ENCODE measurements at places on chromosomes 11 and 22. TPM values are rescaled to one million over a fixed set of nuclear protein-coding genes. Genes with fewer than 3 reads are reported as not detected.

LSP1 gene
- total RNA-seq = 90.4 TPM

- DNase-seq = no peak
- H3K27ac ChIP-seq = no peak overlapping the region
- no peak overlapping the region for H3K4me3 ChIP-seq
- H3K4me1 ChIP-seq = no peaks in the 10 kb centered on the region
- H3K27me3 ChIP-seq = no peaks in the 10 kb centered on the region
These were observed 14.9 kb upstream of the OR51S1 start for GRCh38 chr11:4863876-4864275.

DNA sequence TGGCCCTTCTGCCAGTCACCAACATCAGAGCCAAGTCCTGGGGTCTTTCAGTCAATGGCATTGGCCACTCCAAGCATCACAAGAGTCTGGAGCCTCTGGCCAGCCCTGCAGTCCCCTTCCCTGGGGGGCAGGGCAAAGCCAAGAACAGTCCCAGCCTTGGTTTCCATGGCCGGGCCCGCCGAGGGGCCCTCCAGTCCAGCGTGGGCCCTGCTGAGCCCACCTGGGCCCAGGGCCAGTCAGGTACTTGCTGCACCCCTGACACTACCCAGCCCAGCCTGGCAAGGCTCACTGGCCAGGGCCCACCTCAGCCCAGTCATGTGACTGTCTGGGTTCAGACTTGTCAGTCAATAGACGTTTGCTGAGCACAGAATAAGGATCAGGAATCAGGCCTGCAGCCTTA is 10.8 kb downstream of the TMEM258 start:
- H3K27ac ChIP-seq = no peak overlapping the region
- no peak overlapping the region for H3K4me3 ChIP-seq
- H3K4me1 ChIP-seq = no peaks in the 10 kb centered on the region
- no peaks in the 10 kb centered on the region for H3K27me3 ChIP-seq

- no peak for DNase-seq
- H3K27me3 ChIP-seq = no peaks in the 10 kb centered on the region
- H3K4me1 ChIP-seq = peaks cover 23% of the 10 kb centered on the region
- no peak overlapping the region for H3K27ac ChIP-seq
These were observed 22.3 kb downstream of the PPFIBP2 start for GRCh38 chr11:7536100-7536499.

DNA sequence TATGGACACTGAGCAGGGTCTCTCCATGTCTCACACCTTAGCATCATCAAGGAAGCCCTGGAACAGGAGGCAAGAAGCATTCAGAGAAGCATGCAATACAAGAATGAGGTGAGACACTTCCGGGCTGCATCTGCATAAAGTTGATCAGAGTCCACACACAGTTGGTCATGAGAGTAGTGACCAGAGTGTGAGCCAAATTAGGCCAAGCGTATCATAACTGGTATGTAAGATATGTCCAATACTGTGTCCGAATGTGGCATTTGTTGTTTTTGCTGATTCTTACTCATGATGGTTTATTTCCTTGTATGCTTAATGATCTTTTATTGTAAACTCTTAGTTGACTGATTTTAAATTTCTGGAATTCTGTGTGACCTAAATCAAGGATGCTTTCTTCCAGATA is 315.7 kb downstream of the INSC start:
- no peak for DNase-seq
- H3K4me3 ChIP-seq = no peak overlapping the region
- H3K36me3 ChIP-seq = no peaks in the 10 kb centered on the region

DNA sequence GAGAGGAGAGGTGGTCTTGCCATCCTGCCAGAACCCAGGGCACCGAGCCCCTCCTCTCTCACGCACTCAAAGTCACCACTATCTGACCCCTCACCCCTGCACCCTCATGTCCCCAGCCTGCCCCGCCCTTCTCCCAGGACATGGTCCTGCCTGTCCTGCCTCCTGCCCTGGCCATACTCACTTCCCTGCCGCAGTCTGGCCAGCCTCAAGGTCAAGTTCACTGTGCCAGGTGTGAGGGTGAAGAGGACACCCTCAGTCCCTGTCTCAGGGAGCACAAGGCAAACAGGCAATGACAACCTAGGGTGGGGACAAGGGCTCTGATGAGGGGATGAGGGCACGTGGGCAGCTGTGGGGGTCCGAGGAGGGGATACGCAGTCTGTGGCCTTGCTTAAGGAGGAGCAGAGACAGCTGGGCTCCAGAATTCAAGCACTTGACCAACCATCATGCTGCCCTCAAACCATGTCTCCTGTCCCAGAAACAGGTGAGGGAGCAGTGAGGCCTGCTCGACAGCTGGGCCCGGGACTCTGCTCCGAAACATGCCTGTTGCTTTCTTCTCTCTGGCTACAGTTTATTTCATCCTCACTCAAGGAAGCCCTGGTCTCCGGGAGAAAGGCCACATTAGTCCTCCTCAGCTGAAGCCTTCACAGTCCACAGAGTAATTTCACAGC is 36.6 kb downstream of the PDGFB start:
- peak; percentile 24 for DNase-seq
- peaks cover 1% of the 10 kb centered on the region for H3K4me1 ChIP-seq
- H3K27me3 ChIP-seq = no peaks in the 10 kb centered on the region
- H3K36me3 ChIP-seq = no peaks in the 10 kb centered on the region
- H3K27ac ChIP-seq = no peak overlapping the region
- no peak overlapping the region for H3K4me3 ChIP-seq

DNA sequence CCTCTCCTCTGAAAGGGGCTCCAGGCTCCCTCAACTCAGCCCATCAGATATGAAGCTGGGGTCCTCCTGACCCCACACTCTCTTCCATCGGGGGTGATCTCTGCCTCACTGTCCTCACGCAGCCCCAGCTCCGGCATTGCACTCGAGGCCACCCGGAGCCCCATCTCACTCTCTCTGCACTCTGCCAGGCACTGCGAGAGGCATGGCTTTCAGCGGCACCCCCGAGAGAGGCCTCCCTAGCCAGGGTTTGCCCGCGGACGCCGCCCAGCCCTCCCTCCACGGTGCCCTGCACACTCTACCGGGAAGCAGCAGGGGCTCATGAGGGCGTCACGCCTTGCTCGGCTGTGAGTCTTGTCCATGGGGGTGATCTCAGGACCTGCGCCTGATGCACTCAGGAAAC is 436.2 kb downstream of the BRD1 start:
- DNase-seq = no peak
- no peaks in the 10 kb centered on the region for H3K4me1 ChIP-seq
- H3K36me3 ChIP-seq = no peaks in the 10 kb centered on the region
- peaks cover 31% of the 10 kb centered on the region for H3K27me3 ChIP-seq
- no peak overlapping the region for H3K4me3 ChIP-seq
- no peak overlapping the region for H3K27ac ChIP-seq

- H3K4me3 ChIP-seq = no peak overlapping the region
- no peaks in the 10 kb centered on the region for H3K36me3 ChIP-seq
- DNase-seq = no peak
These were observed 16.8 kb downstream of the CUL5 start for GRCh38 chr11:108025387-108026080.

GRCh38 chr22:32158712-32159533 is at the start of gene C22orf42:
C22orf42 (minus strand) TSS chr22:32159303; CDS start chr22:32159215, 88 bp downstream.
- H3K4me1 ChIP-seq = no peaks in the 10 kb centered on the region
- H3K27me3 ChIP-seq = peaks cover 9% of the 10 kb centered on the region
- H3K4me3 ChIP-seq = no peak within 1 kb of the TSS
- no peak for DNase-seq
- no peaks in the 10 kb centered on the region for H3K36me3 ChIP-seq

VPREB1 gene
- not detected for total RNA-seq

GRCh38 chr22:40175611-40176244 is 2.0 kb upstream of the TNRC6B start:
- H3K36me3 ChIP-seq = no peaks in the 10 kb centered on the region
- H3K4me1 ChIP-seq = peaks cover 33% of the 10 kb centered on the region
- DNase-seq = no peak
- no peak overlapping the region for H3K27ac ChIP-seq
- no peak overlapping the region for H3K4me3 ChIP-seq

PUS3 gene
- total RNA-seq = 10.0 TPM

BAIAP2L2 gene
- total RNA-seq = 0.44 TPM

DNA sequence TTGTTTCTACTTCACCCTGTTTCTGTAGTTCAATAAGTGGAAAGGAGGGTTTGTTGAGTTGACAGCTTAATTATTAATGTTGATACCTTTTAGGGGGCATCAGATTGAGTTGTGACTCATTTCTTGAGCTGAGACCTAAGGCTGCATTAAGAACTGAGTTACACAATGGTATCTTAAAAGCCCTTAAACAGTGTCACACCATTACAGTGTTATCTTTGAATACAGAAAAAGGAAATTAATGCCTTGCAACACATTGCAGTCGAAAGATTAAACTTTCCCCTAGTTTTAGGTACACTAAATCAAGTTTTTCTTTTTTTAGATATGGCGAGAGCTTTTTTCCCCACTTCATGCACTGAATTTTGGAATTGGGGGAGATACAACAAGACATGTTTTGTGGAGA is 16.7 kb downstream of the PAFAH1B2 start:
- H3K36me3 ChIP-seq = peaks cover 75% of the 10 kb centered on the region
- no peaks in the 10 kb centered on the region for H3K27me3 ChIP-seq

DNA sequence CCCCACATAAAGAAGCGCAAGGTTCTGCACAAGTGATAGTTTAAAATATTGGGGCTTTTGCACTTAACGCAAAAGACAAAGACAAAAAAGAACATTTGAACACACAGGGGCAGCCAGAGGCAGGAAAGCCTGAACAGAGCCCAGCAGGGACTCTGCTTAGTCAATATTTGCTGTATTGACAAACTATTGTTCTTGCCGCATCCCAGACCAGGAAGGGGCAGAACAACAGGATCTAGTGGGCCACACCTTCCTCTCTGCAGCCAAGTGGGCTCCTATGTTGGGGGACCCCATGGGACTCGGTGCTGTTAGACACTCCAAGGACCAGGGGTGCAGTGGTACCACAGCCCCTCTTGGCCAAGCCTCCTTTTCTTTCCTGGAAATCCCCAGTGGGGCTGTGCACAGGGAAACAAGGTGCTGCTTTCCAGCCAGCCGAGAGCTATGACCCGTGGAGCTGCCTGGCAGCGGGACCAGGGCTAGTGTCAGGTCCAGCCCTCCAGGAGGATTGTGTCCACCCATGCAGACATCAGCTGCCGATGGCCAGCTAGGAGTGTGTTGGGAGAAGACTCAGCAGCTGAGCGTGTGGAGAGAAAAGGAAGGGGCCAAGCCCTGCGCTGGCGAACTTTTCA is 43.3 kb upstream of the ANO1 start:
- H3K4me3 ChIP-seq = no peak overlapping the region
- no peak overlapping the region for H3K27ac ChIP-seq
- H3K4me1 ChIP-seq = no peaks in the 10 kb centered on the region

GRCh38 chr22:41690476-41690875 is 1.8 kb upstream of the SNU13 start:
- no peak overlapping the region for H3K27ac ChIP-seq
- no peaks in the 10 kb centered on the region for H3K27me3 ChIP-seq
- peaks cover 10% of the 10 kb centered on the region for H3K36me3 ChIP-seq
- DNase-seq = no peak
- H3K4me1 ChIP-seq = peaks cover 11% of the 10 kb centered on the region
